ENCODE measurements at places on chromosomes 12 and 14.
A peak's percentile ranks its signal among the peaks of the same experiment; 100 is the strongest.

DNA sequence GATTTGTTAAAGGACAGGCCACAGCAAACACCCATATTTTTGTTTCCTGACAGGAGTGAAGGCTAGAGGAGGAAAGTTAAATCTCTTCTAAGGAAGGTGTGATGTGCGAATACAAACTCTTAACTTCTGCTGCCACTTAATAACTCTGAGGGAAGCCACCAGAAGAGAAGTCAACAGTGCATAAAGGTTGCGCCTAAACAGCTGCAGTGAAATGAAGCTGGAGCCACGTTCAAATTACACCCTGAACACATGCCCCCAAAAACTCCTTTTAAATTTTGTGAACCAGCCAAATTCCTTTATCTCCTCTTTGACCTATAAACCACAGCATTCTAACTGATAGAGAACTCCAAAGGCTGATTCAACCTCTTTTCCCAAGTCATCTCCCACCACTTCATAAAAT is 22.4 kb downstream of the DENND5B start:
- DNase-seq: no peak

DNA sequence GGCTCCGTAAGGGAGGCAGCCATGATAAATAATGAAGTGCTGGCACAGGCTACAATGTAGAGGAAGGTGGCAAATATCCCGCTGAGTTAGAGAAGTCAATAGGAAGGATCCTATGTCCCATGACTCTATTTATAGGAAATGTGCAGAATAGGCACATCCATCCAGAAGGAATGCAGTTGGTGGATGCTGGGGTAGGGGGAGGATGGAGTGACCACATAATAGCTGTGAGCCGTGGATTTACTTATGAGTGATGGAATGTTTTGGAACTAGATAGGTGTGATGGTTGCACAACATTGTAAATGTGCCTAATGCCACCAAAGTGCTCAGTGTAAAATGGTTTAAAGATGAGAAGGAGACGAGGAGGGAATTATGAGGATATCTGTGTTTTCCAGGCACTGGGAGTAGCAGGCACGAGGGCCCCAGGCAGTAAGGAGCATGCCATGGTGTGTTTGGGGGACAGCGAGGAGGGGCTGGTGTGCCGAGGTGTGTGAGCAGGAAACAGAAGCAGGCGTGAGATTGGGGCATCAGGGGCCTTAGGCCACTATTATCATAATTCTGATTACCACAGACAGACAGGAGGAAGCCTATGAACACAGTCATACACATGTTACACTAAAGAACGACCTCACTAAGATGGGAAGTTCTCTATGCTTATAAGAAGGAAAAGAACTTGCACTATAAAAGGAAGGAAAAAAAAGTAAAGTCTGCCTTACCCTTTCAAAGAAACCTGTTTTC is 837.3 kb upstream of the TMEM132C start:
- no peak for DNase-seq

- DNase-seq: peak; percentile 94
These were observed 103.4 kb upstream of the MAP1LC3B2 start for GRCh38 chr12:116455540-116456329.

GRCh38 chr14:61520576-61520975 is 174.7 kb upstream of the HIF1A start:
- peak; percentile 83 for DNase-seq

DNA sequence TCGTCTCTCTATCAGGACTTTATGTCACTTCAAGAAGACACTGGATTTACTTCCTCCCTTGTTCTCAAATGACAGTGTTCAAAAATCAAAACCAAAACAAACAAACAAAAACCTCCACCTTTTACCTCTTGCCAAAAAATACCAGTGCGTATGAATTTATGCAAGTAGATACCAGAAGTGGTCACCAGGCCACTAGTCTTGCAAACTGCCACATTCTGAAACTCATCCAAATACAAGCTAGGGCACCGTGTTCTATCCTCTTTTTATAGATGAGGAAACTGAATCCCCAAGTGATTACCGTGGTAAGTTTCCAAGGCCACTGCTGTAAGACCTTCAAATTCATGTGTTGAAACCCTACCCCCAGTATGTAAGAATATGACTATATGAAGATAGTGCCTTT is 343.9 kb upstream of the KITLG start:
- DNase-seq: no peak

DNA sequence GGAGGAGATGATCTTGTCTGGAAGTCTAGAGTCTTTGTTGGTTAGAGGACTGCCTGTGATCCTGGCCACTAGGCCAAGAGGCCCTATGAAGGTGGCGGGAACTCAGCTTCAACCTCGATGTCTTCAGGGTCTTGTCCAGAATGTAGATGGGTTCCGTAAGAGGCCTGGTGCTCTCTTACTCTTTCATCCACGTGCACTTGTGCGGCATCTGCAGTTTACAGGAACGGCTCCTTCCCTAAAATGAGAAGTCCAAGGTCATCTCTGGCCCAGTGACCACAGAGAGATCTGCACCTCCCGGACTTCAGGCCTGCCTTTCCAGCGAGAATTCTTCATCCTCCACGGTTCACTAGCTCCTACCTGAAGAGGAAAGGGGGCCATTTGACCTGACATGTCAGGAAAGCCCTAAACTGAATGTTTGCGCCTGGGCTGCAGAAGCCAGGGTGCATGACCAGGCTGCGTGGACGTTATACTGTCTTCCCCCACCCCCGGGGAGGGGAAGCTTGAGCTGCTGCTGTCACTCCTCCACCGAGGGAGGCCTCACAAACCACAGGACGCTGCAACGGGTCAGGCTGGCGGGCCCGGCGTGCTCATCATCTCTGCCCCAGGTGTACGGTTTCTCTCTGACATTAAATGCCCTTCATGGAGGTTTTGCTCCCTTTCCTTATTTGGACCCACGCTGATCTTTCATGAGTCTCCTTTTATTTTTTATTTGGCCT is 17.7 kb downstream of the WNT5B start:
- DNase-seq: no peak

GRCh38 chr12:72011374-72011773 is 72.7 kb downstream of the TPH2 start:
- peak; percentile 6 for DNase-seq

DNA sequence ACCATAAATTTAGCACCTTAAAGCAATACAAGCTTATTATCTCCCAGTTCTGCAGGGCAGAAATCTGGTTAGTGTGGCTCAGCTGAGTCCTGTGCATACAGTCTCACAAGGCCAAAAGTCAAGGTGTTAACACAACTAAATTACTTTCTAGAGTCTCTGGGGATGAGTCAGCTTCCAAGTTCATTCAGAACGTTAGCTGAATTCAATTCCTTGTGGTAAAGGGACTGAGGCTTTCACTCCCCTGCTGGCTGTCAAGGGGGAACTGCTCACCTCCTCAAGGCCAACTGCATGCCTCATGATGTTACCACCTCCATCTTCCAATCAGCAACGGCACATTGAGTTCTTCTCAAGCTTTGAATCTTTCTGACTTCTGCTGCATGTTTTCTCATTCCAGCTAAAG is 27.6 kb downstream of the EML5 start:
- no peak for DNase-seq

GRCh38 chr14:28308734-28309133 is 457.9 kb upstream of the FOXG1 start:
- DNase-seq: peak; percentile 66

DNA sequence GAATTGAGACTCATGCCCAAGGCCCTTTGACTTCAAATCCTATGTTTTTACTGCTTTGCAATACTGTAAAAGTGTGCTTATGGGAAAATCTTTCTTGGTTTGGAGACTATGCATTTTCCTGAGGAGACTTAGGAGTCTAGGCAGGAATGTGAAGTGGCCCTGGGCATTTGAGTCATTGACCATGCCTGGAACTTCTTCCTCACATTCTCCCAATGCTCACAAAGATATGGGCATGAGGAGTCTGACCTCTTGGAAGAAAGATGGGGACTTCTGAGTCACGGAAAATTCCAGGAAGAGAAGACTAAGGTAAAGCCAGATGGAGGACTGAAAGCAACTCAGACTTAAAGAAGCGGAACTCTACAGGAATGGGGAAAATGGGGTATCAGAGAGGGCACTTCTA is 38.2 kb upstream of the ZNF641 start:
- DNase-seq: no peak

GRCh38 chr12:64500394-64500793 is 48.5 kb downstream of the TBK1 start:
- no peak for DNase-seq

GRCh38 chr14:100761481-100761880 is 34.8 kb downstream of the DLK1 start:
- DNase-seq: peak; percentile 85

DNA sequence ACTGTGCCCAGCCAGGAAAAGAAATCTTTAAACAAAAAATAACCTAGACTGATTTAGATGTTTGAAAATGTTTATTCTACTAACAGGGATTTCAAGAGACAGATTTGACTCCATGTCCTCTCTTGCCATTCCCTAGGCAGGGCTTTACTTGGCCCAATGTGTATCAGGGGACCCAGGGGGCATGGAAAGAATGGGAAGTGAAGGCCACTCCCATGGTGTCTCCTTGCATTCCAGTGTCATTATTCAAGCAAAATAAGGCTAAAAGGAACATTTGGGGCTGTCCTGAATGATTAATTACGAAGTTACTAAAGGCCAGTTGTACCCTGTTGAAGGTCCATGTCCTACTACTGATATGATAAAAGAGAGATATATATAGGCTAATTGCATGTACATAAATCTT is 151.9 kb upstream of the ATF7IP start:
- DNase-seq: peak; percentile 24

- no peak for DNase-seq
These were observed 19.1 kb downstream of the SINHCAF start for GRCh38 chr12:31306866-31307265.

GRCh38 chr12:24244801-24245200 is 295.3 kb upstream of the SOX5 start:
- DNase-seq: no peak

GRCh38 chr12:100403446-100403845 is 46.6 kb downstream of the SLC17A8 start:
- DNase-seq: no peak

- DNase-seq: peak; percentile 77
These were observed 29.2 kb downstream of the FOS start for GRCh38 chr14:75307700-75308379.

GRCh38 chr12:13094367-13094766 is 9.1 kb downstream of the GSG1 start:
- DNase-seq: peak; percentile 76

GRCh38 chr14:68784226-68784910 is 8.5 kb downstream of the ZFP36L1 start:
- no peak for DNase-seq

All from fibroblast of skin of scalp (primary cell).